A549 treated with CORT108297 at 1 μM for 4 hours (cell line): ENCODE measurements at places on chromosomes 12 and 14. TPM values are rescaled to one million over a fixed set of nuclear protein-coding genes. Genes with fewer than 3 reads are reported as not detected.

The B4GALNT3 gene
- total RNA-seq = 0.43 to 0.81 TPM (median 0.59 TPM) in 5 replicates

The NEUROD4 gene
- 0.02 TPM in 1 of 5 replicates, not detected in the others for total RNA-seq

The GPX2 gene
- total RNA-seq = 170 to 307 TPM (median 199 TPM) in 5 replicates

The MMAB gene
- total RNA-seq = 26.5 to 32.3 TPM (median 28.4 TPM) in 5 replicates

The NAA30 gene
- 12.4 to 14.7 TPM (median 12.8 TPM) in 5 replicates for total RNA-seq

The KRAS gene
- 10.5 to 17.4 TPM (median 13.8 TPM) in 5 replicates for total RNA-seq

The LMNTD1 gene
- not detected in 5 replicates for total RNA-seq

The APOLD1 gene
- total RNA-seq = 0.30 to 0.54 TPM (median 0.34 TPM) in 5 replicates

The G2E3 gene
- total RNA-seq = 13.5 to 18.3 TPM (median 16.1 TPM) in 5 replicates

The SLC17A8 gene
- 0.07 TPM in 1 of 5 replicates, not detected in the others for total RNA-seq

The KCNJ8 gene
- 0.29 to 0.57 TPM (median 0.30 TPM) in 5 replicates for total RNA-seq

The FAM90A1 gene
- 0.03 to 0.10 TPM (median 0.07 TPM) in 5 replicates for total RNA-seq

The MYF5 gene
- not detected in 5 replicates for total RNA-seq

The AKAP5 gene
- total RNA-seq = 0.29 to 0.41 TPM (median 0.40 TPM) in 5 replicates

The ACRBP gene
- 0.11 to 0.34 TPM (median 0.16 TPM) in 5 replicates for total RNA-seq

The AQP5 gene
- total RNA-seq = not detected in 5 replicates

The ZDHHC22 gene
- total RNA-seq = 0.20 to 0.46 TPM (median 0.34 TPM) in 5 replicates

The GDF11 gene
- total RNA-seq = 2.4 to 5.3 TPM (median 5.0 TPM) in 5 replicates

The ANAPC5 gene
- total RNA-seq = 85.4 to 94.0 TPM (median 89.6 TPM) in 5 replicates

The ASIC1 gene
- 4.6 to 6.8 TPM (median 6.2 TPM) in 5 replicates for total RNA-seq

The SH2B3 gene
- 5.8 to 6.7 TPM (median 6.4 TPM) in 5 replicates for total RNA-seq

The GUCY2C gene
- total RNA-seq = 0.02 TPM in 2 of 5 replicates, not detected in the others

The PIWIL1 gene
- total RNA-seq = 0.03 to 0.10 TPM in 2 of 5 replicates, not detected in the others

The ATXN2 gene
- total RNA-seq = 42.1 to 50.8 TPM (median 46.2 TPM) in 5 replicates

The CCDC196 gene
- total RNA-seq = not detected in 5 replicates

The MIPOL1 gene
- 2.6 to 3.6 TPM (median 3.0 TPM) in 5 replicates for total RNA-seq

The NDUFA12 gene
- total RNA-seq = 122 to 162 TPM (median 135 TPM) in 5 replicates

The CAPS2 gene
- 1.2 to 2.2 TPM (median 1.4 TPM) in 5 replicates for total RNA-seq

The RIMBP2 gene
- total RNA-seq = 0.08 to 0.09 TPM in 2 of 5 replicates, not detected in the others

The KRT74 gene
- not detected in 5 replicates for total RNA-seq

The EAPP gene
- total RNA-seq = 33.6 to 48.8 TPM (median 37.5 TPM) in 5 replicates

The TBC1D30 gene
- 1.5 to 1.7 TPM (median 1.7 TPM) in 5 replicates for total RNA-seq

The TAS2R46 gene
- total RNA-seq = 0.08 TPM in 1 of 5 replicates, not detected in the others

The RIC8B gene
- 9.0 to 10.6 TPM (median 9.6 TPM) in 5 replicates for total RNA-seq

The HSPB8 gene
- 12.1 to 20.8 TPM (median 15.1 TPM) in 5 replicates for total RNA-seq

The OASL gene
- 3.5 to 5.0 TPM (median 4.5 TPM) in 5 replicates for total RNA-seq

The NGB gene
- total RNA-seq = not detected in 5 replicates
